ENCODE measurements at places on chromosomes 11 and 22. TPM values are rescaled to one million over a fixed set of nuclear protein-coding genes. Genes with fewer than 3 reads are reported as not detected.

DNA sequence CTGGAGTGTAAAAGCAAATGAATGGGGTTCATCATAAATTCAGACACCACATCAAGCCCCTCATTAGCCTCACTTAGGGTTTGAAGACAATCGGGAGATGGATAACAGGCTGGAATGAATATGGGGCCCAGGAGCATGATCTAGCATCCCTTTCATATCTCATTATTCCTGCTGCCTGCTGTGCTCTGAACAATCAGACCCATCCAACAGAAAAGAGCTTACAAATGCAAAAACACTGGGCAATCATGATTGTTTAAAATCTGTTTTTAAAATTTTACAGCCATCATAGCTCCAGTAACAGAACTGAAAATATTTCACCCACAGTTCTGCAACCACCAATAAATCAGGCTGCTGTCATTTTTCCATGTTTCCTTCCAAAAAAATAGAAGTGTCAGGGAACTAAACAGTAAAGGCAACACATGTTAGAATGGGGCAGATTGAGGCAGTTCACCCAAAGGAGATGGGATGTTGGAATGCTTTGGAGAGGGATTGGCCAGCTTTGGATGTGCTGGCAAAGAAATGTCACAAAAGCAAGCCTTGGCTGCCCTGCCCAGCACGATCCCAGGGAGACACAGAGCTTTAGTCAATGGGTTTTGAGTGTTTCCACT lies 47.8 kb upstream of the BMAL1 start:
- H3K27ac ChIP-seq: peak overlapping the region; percentile 50
- H3K4me1 ChIP-seq: no peaks in the 10 kb centered on the region
- no peak for DNase-seq
- no peak overlapping the region for H3K4me3 ChIP-seq
- H3K36me3 ChIP-seq: no peaks in the 10 kb centered on the region

Gene CPSF7
- total RNA-seq: 103 TPM

DNA sequence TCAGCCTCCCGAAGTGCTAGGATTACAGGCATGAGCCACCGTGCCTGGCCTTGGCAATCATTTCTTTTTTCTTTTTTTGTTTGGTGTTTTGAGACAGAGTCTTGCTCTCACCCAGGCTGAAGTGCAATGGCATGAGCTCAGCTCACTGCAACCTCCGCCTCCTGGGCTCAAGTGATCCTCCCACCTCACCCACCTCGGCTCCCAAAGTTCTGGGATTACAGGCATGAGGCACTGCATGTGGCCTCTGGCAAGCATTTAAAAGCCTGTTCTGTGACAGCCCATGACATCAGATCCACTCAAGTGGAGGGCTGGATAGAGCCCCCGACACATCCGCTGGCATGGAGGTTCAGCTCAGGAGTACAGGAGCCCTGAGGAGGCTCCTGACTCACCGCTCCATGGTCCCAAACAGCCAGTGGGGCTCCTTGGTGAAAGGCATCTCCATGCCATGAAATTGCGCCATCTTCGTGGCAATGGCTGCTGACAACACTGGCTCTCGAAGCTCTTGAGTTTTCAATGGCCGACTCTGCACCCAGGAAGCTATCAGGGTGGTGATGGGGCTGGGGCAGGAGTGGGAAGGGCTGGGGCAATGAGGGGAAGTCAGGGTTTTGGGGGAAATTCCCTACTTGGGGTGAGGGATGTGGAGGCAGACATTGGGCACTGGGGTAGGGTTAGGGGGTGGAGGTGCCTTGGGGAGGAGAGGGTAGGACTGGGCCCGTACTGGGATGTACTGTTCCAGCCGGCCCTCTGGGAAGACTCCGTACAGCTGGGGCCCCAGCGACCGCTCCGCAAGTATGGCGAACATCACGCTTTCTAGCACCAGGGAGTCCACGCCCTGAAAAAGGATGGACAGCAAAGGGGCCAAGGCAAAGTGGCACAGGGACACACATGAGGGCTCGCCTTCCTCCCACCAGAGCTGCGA lies 1.4 kb downstream of the CHKB start:
- no peak overlapping the region for H3K27ac ChIP-seq
- no peak for DNase-seq
- H3K36me3 ChIP-seq: peaks cover 25% of the 10 kb centered on the region
- H3K4me1 ChIP-seq: peaks cover 6% of the 10 kb centered on the region
- H3K27me3 ChIP-seq: no peaks in the 10 kb centered on the region

Gene CD3G
- total RNA-seq: not detected

Gene LINC01488
- not detected for total RNA-seq

- H3K4me1 ChIP-seq: no peaks in the 10 kb centered on the region
- no peak overlapping the region for H3K4me3 ChIP-seq
- H3K36me3 ChIP-seq: peaks cover 81% of the 10 kb centered on the region
- H3K27me3 ChIP-seq: no peaks in the 10 kb centered on the region
- H3K27ac ChIP-seq: no peak overlapping the region
These were observed 7.5 kb downstream of the NARS2 start for GRCh38 chr11:78567209-78567608.

- H3K4me1 ChIP-seq: no peaks in the 10 kb centered on the region
- DNase-seq: no peak
- H3K27me3 ChIP-seq: no peaks in the 10 kb centered on the region
- no peak overlapping the region for H3K4me3 ChIP-seq
- no peak overlapping the region for H3K27ac ChIP-seq
These were observed 39.5 kb upstream of the SLC1A2 start for GRCh38 chr11:35458846-35459245.

DNA sequence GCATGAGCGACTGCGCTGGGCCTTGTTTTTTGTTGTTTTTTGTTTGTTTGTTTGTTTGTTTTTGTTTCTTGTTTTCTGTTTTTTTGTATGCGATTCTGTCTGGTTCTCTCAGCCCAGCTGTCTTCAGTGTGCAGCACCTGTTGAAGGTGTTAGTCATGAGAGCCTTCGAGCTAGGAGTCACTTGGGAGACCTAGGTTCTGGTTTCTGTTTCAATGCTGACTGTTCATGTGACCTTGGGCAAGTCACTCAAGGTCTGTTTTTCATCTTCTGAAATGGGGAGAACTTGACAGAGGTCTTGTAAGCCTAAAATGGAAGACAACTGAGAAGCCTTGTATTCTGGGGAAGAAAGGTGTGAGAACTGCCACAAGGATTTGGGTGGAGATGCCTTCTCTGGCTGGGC lies 1.8 kb downstream of the DCPS start:
- no peak overlapping the region for H3K4me3 ChIP-seq
- H3K27ac ChIP-seq: no peak overlapping the region
- no peaks in the 10 kb centered on the region for H3K27me3 ChIP-seq
- DNase-seq: no peak
- peaks cover 7% of the 10 kb centered on the region for H3K36me3 ChIP-seq

DNA sequence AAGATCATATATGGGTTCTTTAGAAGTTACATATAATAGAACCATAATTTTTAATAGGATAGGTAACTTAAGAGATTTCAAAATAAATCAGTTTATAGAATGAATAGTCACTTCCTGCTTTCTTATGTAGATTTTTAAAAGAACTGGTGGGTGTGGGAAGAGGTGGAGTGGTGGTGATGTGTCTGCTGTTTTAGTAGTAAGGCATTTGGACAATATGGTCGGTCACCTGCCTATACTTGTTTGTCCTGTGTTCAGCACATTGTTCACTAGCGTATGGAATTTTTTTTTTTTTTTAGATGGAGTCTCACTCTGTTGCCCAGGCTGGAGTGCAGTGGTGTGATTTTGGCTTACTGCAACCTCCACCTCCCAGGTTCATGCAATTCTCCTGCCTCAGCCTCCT lies 39.3 kb downstream of the CCDC81 start:
- no peaks in the 10 kb centered on the region for H3K36me3 ChIP-seq
- no peak overlapping the region for H3K4me3 ChIP-seq
- peaks cover under 1% of the 10 kb centered on the region for H3K4me1 ChIP-seq
- DNase-seq: no peak
- no peaks in the 10 kb centered on the region for H3K27me3 ChIP-seq
- H3K27ac ChIP-seq: no peak overlapping the region

DNA sequence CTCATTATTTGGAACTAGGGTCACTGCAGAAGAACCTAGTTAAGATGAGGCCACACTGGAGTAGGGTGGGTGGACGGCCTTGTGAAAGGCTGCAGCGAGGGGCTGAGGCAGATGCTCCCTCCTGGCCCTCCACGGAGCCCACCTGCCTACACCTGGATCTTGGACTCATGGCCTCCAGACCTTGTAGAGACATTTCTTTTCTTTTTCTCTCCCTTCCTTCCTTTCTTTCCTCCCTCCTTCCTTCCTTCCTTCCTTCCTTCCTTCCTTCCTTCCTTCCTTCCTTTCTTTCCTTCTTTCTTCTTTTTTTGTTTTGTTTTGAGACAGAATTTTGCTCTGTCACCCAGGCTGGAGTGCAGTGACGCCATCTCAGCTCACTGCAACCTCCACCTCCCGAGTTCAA lies 26.6 kb downstream of the DUSP8 start:
- H3K36me3 ChIP-seq: no peaks in the 10 kb centered on the region
- H3K4me3 ChIP-seq: no peak overlapping the region
- H3K27me3 ChIP-seq: peaks cover 71% of the 10 kb centered on the region
- DNase-seq: no peak
- H3K4me1 ChIP-seq: no peaks in the 10 kb centered on the region

Gene PRDX5
- 289 TPM for total RNA-seq

Gene MMP7
- not detected for total RNA-seq

DNA sequence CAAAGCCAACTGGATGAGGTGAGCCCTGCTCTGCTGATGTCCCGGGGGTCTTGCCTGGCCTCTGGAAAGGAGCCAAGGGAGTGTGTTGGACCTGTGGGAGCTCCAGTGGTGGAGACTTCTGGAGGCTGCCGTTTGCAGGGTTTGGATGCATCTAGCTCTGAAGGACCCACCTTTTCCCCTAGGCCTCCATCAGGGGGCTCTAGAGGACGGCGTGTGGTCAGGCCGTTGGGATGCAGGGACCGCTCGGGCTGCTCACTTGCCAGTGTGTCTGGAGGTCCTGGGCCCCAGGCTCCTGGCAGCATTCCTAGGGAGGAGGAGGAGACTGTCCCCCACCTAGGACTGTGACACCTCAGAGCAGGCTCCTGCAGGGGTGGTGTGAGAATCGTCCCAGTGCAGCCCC lies 58.3 kb downstream of the PRDM11 start:
- DNase-seq: peak; percentile 75
- H3K27me3 ChIP-seq: no peaks in the 10 kb centered on the region
- H3K4me1 ChIP-seq: no peaks in the 10 kb centered on the region
- no peaks in the 10 kb centered on the region for H3K36me3 ChIP-seq
- H3K4me3 ChIP-seq: no peak overlapping the region

DNA sequence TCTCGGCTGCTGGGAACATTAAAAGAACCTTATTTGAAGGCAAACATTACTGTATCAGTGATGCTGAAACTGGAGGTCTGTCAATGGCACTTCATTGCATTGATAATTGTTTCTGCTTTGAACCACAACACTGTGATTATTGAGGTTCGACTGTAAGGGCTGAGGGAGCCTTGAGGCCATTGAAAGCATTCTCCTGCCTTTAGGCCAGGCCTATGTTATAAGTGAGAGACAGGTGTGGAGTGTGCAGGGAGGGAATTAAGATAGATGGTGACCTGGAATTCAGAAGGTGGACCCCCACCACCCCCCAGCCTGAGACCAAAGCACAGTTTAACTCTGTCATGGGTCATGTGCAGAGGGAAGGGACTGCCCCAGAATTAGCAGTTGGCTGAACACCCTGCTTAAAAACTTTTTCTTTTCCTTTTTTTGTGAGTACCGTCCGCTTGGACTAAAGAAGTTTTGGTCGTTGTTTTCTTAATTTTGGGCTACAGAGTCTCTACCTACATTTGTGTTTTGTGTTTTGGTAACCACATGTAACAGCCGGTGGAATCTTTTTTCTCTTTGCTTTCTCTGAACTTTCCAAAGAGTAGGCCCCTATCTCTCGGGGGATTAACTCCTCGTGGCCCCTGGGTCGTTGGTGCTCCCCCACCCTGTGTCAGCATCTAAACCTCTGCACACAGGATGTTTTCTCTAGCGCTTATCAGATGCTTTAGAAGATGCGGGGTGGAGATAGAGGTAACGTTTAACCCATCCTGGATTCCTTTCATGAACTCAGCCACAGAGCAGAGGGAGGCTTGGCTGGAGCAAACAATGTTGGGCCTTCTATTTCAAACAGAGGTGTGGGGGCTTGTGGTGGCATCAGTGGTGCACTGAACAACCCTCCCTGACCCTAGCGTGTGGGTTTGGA lies 43.7 kb downstream of the ZBTB16 start:
- no peak for DNase-seq
- H3K36me3 ChIP-seq: no peaks in the 10 kb centered on the region
- H3K27ac ChIP-seq: no peak overlapping the region
- H3K4me3 ChIP-seq: no peak overlapping the region
- peaks cover 10% of the 10 kb centered on the region for H3K4me1 ChIP-seq

GRCh38 chr11:96242971-96243647 lies 99.9 kb downstream of the MAML2 start:
- H3K27ac ChIP-seq: peak overlapping the region; percentile 97
- no peaks in the 10 kb centered on the region for H3K36me3 ChIP-seq
- H3K4me1 ChIP-seq: peaks cover 16% of the 10 kb centered on the region
- no peaks in the 10 kb centered on the region for H3K27me3 ChIP-seq
- DNase-seq: peak; percentile 95
- peak overlapping the region; percentile 72 for H3K4me3 ChIP-seq

Gene CFAP68
- 15.3 TPM for total RNA-seq

GRCh38 chr11:33067294-33067693 lies 27.9 kb downstream of the TCP11L1 start:
- H3K36me3 ChIP-seq: peaks cover 80% of the 10 kb centered on the region
- peak; percentile 15 for DNase-seq
- H3K27ac ChIP-seq: no peak overlapping the region
- H3K4me3 ChIP-seq: no peak overlapping the region

- H3K4me3 ChIP-seq: no peak overlapping the region
- peaks cover 6% of the 10 kb centered on the region for H3K4me1 ChIP-seq
- H3K36me3 ChIP-seq: no peaks in the 10 kb centered on the region
- DNase-seq: no peak
- H3K27me3 ChIP-seq: no peaks in the 10 kb centered on the region
- no peak overlapping the region for H3K27ac ChIP-seq
These were observed 5.2 kb upstream of the NXPE1 start for GRCh38 chr11:114564831-114565230.

DNA sequence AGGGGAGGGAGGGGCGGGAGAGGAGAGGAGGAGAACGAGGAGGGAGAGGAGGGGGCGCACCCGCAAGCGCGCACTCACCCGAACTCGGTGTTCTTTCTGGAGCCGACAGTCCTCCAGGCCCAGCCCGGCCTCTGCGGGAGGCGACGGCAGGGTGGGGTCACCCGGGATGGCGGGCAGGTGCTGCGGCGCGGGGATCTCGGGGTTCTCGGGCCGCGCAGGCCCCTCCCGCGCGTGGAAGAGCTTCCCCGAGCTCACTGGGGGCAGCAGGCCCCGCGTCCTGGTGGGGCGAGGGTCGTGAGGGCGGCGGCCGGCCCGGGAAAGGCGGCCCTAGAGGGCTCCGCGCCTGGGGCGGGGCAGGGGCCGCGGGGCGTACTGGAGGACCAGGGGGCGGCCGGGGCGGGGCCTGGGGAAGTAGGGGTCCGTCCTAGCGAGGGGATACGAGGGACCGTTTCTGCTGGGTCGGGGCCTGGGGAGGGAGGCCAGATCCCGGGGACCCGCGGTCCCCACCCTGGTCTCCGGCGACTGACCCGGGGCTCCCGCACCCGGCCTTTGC lies 5.2 kb downstream of the LMNTD2 start:
- peak overlapping the region; percentile 60 for H3K4me3 ChIP-seq
- no peaks in the 10 kb centered on the region for H3K36me3 ChIP-seq
- H3K4me1 ChIP-seq: peaks cover 3% of the 10 kb centered on the region

- H3K4me1 ChIP-seq: no peaks in the 10 kb centered on the region
- no peak overlapping the region for H3K27ac ChIP-seq
- no peaks in the 10 kb centered on the region for H3K27me3 ChIP-seq
- DNase-seq: no peak
These were observed 2.5 kb downstream of the OR52W1 start for GRCh38 chr11:6201481-6201880.

GRCh38 chr22:42459287-42460063 lies 27.3 kb upstream of the NFAM1 start:
- peaks cover 21% of the 10 kb centered on the region for H3K4me1 ChIP-seq
- H3K36me3 ChIP-seq: no peaks in the 10 kb centered on the region
- H3K4me3 ChIP-seq: no peak overlapping the region

Gene FRMD8
- total RNA-seq: 29.6 TPM
